ENCODE measurements at places on chromosomes 3 and 15. TPM values are rescaled to one million over a fixed set of nuclear protein-coding genes. Genes with fewer than 3 reads are reported as not detected.

Gene GUCA1C
- total RNA-seq, result not detected

Gene GOLGA8G
- total RNA-seq, result not detected

Gene HIGD2B
- not detected for total RNA-seq

Gene FRMD5
- total RNA-seq, result 6.5 TPM

Gene CHDH
- total RNA-seq, result 0.28 TPM

Gene ULK4
- total RNA-seq, result 5.9 TPM

- no peak for DNase-seq
- H3K27me3 ChIP-seq, result no peaks in the 10 kb centered on the region
- no peak overlapping the region for H3K27ac ChIP-seq
- H3K36me3 ChIP-seq, result no peaks in the 10 kb centered on the region
Observed at GRCh38 chr3:178500631-178501030, 35.6 kb upstream of the KCNMB2 start.

- no peak for DNase-seq
- no peak overlapping the region for H3K4me3 ChIP-seq
- no peaks in the 10 kb centered on the region for H3K36me3 ChIP-seq
- no peaks in the 10 kb centered on the region for H3K4me1 ChIP-seq
- H3K27ac ChIP-seq, result no peak overlapping the region
- no peaks in the 10 kb centered on the region for H3K27me3 ChIP-seq
Observed at GRCh38 chr3:68256635-68257223, 602.3 kb upstream of the SUCLG2 start.

- no peaks in the 10 kb centered on the region for H3K4me1 ChIP-seq
- H3K36me3 ChIP-seq, result no peaks in the 10 kb centered on the region
- no peak for DNase-seq
- no peak overlapping the region for H3K4me3 ChIP-seq
- H3K27ac ChIP-seq, result no peak overlapping the region
Observed at GRCh38 chr15:52822475-52822874, 32.3 kb upstream of the ONECUT1 start.

DNA sequence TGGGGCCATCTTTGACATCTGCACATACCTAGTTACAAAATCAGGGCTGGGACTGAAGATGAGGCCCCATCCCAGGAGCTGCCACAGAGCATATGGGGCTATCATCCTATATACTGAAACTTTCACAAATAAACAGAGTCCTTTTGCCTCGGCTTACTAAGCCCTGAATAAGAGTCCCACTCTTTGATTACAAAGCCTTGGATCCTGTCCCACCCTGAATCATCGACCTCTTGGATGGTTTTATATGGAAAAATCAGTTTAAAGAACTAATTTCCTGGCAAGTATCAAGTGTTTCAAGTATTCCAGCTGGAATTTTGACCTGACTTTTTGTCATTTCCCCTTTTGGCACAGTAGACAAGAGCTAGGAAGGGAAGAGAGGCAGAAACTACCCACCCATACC, 331.3 kb upstream of the FRG2C start:
- no peaks in the 10 kb centered on the region for H3K36me3 ChIP-seq
- no peaks in the 10 kb centered on the region for H3K4me1 ChIP-seq
- no peak overlapping the region for H3K4me3 ChIP-seq
- H3K27me3 ChIP-seq, result peaks cover 49% of the 10 kb centered on the region
- H3K27ac ChIP-seq, result no peak overlapping the region

GRCh38 chr3:139555249-139555648, 15.7 kb upstream of the RBP1 start:
- no peaks in the 10 kb centered on the region for H3K27me3 ChIP-seq

DNA sequence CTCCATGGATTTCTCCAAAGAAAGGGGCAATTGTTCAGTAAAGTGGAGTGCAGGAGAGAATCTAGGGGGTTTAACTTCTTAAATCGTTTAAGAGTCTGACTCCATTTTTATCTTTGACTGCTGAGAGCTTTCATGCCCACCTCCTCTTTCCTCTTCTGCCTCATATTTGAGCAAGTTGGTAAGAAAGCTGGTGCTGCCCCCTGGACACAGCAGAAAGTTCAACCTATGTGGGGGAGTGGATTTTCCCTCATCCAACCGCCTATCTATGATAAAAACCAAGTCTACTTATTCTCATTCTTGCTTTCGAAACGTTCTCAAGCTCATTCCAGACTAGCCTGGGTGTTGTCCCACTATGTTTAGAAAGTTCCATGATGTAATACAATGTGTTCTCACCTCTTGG, 26.0 kb downstream of the HHLA2 start:
- H3K27ac ChIP-seq, result no peak overlapping the region
- no peaks in the 10 kb centered on the region for H3K27me3 ChIP-seq
- peaks cover 11% of the 10 kb centered on the region for H3K4me1 ChIP-seq
- DNase-seq, result no peak
- H3K36me3 ChIP-seq, result no peaks in the 10 kb centered on the region
- H3K4me3 ChIP-seq, result no peak overlapping the region

DNA sequence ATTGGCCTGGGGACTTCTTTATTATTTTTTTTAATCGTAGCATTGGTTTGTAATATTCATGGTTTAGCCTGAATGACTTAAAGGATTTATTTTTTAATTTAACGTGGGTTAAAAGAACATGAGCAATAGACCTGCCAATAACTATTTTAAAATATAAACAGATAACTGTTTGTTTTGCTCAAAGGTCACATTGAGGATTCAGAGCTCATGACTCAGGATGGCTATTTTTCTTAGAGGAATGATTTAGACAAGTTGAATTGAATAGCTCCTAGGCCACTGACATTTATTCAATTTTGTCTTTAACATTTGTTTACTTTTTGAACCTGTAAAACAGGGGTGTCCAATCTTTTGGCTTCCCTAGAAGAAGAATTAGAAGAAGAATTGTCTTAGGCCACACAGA, 68.5 kb downstream of the ITPR1 start:
- H3K4me1 ChIP-seq, result peaks cover 25% of the 10 kb centered on the region
- H3K27ac ChIP-seq, result no peak overlapping the region
- H3K36me3 ChIP-seq, result no peaks in the 10 kb centered on the region
- no peak overlapping the region for H3K4me3 ChIP-seq
- H3K27me3 ChIP-seq, result no peaks in the 10 kb centered on the region
- no peak for DNase-seq

DNA sequence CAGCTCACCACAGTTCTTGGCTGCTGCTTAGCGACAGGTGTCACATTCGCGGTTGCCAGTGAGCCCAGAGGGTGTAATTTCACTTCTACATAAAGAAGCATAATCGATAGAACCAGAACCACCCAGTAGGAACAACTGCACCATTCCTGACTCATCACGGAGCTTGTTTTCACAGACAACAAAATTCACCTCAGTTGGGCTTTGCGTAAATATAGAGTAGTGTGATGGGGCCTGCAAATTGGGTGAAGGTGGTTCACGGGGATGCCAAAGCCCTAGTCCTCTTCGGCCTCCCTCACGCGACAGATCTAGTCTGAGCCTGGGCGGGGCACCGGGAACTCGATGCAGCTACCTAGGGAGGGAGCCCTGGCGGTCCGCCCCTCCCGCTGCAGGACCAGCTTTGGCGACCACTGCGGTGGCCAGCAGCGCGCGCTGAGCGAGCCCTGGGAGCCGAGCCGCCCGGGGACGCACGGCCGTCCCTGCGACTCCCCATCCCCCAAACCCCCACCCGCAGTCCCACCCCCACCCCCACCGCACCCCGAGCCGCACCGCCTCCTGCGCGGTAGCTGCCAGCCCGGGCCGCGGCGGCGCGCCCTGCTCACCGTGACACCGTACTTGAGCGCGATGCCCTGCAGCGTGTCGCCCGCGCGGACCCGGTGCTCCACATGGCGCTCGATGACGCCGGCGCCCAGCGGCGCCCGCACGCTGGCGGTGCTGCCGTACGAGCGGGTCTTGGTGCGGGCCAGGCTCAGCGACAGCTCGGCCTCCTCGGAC, 519 bp downstream of the LYSMD2 start:
- peak; percentile 51 for DNase-seq
- H3K27ac ChIP-seq, result no peak overlapping the region
- no peaks in the 10 kb centered on the region for H3K36me3 ChIP-seq
- H3K4me3 ChIP-seq, result peak overlapping the region; percentile 57
- H3K4me1 ChIP-seq, result peaks cover 16% of the 10 kb centered on the region
- H3K27me3 ChIP-seq, result no peaks in the 10 kb centered on the region

- no peak for DNase-seq
- H3K27ac ChIP-seq, result no peak overlapping the region
- H3K4me1 ChIP-seq, result peaks cover 8% of the 10 kb centered on the region
- H3K27me3 ChIP-seq, result no peaks in the 10 kb centered on the region
Observed at GRCh38 chr3:119457246-119457645, 6.2 kb downstream of the TMEM39A start.

GRCh38 chr15:69410248-69410874, 3.8 kb upstream of the KIF23 start:
- H3K36me3 ChIP-seq, result no peaks in the 10 kb centered on the region
- DNase-seq, result peak; percentile 71
- no peaks in the 10 kb centered on the region for H3K27me3 ChIP-seq

All from PC-9 (cell line).